ENCODE measurements at places on chromosomes 1 and 21.
A peak's percentile ranks its signal among the peaks of the same experiment; 100 is the strongest.

DNA sequence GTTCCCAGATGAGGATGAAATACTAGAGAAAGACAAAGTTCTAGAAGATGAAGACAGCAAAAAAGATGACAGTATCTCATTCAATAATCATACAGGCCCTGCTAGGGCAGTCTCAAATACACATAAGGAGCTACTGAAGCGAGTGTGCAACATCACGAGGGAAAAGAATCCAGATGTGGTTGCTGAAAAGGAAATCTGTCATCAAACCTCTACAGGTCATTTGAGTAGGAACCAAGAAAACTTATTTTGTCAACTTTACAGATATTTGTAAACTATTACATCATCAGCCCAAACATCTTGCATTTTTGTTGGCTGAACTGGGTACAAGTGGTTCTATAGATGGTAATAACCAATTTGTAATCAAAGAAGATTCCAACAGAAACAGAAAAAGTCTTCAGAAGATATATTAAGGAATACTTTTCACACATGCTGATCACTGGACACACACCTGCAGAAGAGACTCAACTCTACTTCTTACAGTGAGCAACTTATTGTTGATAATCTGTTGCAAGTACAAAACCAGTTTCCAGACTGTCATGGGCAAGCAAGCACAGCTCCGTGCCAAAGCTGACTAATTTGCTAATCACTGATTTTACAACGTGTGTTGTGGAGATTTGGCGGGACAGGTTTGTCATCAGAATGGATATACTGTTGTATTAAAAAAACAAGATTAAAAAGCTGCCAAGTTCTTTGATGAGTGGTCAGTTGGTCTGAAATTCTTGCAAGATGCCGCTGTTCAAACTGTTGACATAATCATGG, 42.1 kb downstream of the TRIM33 start:
- no peak for DNase-seq

DNA sequence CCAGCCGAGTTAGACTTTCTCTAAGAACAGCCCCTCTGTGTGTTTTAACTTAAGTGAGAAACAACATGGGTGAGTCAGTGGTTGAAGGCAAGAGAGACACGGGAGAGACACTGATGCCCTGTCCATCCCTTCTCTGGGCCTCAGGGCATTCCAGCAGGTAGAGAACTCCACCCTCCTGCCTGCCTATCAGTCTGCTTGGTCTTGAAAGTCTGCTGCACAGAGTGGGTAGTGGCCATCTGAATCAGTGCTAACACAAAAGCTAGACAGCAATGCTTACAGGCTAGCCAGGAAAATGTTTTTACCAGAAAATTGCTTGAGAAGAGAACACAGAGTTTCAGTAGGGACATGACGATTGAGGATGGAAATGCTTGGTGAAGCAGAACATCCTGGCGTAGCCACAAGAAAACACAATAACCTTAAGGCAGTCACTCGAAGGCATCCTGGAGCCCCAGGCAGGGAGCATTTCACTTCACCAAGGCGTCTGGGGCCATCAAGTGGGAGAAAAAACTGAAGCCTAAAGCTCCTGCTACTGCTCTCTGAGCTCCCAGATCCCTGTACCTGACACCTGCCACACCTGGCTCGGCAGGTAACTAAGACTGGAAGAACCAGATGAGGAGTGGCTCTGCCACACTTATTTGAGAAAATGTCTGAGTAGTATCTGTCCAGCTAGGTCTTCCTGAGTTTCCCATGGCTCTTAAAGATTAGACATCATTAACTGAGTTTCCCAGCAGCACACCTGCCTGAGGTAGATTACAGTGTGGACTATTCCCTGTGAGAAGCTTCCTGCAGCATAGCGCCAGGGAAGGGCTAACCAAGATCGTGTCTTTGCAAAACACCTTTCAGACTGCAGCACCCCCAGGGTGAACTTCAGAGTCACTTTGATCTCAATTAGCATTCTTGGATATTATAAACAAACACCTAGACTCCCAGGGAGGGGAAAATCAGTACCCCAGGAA, 18.1 kb upstream of the LBR start:
- DNase-seq, result no peak

- no peak for DNase-seq
Measured at GRCh38 chr1:23561076-23561812, 1.9 kb upstream of the ID3 start.

- no peak for DNase-seq
Measured at GRCh38 chr1:182888736-182889531, 49.8 kb downstream of the DHX9 start.

DNA sequence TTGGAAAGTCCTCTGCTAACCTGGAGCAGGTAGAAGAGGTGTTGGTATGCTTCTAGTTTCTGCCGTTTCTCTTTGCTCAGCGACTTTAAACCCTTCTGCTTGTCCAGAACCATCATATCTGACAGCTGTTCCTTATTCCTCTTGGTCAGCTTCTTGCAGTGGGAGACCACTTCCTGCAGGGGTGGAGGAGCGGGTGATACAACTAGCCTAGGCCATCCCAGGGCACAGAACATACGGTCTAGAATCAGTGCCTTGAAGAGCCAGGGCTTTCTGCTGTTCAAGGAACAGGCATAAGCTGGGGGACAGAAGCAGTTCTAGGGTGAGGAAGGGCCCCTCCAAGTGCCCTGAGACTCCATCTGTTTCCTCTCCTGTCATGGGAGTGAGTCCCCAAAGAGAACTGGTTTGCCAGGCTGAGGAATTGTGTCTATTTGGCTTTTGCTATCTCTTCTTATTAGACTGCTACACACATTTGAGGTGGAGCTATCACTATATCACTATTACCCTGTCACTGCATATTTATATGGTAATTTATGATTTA, 32.5 kb downstream of the IQGAP3 start:
- DNase-seq, result peak; percentile 63

DNA sequence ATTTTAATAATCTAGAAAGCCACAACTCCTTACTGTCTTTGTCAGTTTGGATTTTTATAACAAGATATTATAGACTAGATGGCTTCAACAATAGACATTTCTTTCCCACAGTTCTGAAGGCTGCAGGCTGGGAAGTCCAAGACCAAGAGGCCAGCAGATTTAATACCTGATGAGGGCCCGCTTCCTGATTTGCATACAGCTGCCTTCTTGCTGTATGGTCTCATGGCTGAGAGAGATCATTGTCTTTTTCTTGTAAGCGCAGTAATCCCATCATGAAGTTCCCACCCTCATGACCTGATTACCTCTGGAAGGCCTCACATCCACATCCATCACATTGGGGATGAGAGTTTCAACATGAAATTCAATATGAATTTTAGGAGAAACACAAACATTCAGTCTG, 9.8 kb downstream of the RPS6KC1 start:
- DNase-seq, result no peak

- no peak for DNase-seq
Measured at GRCh38 chr21:31830701-31831100, 42.1 kb upstream of the HUNK start.

GRCh38 chr1:43307458-43308158, 6.8 kb downstream of the TIE1 start:
- no peak for DNase-seq

DNA sequence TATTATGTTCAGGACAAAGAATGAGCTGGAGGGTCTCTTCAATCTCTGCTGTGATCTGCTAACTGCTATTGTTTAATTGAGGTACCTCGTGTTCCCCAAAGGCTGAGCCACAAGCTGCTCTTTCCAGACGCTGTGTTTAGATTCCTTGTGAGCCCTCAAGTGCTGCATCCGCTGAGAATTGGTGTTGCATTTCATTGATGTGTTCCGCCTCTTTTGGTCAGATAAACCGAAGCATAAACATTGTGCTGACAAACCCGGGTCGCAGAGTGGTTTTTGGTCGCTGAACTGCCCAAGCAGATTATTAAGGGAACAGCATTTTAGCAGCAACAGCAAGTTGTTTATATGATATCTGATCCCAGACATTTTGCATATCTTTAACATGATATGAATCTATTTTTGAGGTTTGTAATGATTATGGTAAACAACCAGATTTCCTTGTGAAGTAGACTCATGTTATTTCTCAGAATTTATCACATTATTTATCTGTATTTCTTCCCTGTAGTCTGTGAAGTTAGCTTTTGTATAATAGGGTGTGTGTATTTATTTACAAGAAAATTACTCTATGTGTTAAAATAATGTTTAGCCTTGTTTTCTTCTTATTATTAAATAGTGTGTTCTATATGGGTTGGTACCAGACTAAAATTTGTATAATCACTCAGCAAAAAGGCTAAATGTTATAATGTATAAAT, 217.2 kb upstream of the C1orf105 start:
- DNase-seq, result no peak

- DNase-seq, result no peak
Measured at GRCh38 chr1:244012202-244012601, 38.9 kb upstream of the ZBTB18 start.

DNA sequence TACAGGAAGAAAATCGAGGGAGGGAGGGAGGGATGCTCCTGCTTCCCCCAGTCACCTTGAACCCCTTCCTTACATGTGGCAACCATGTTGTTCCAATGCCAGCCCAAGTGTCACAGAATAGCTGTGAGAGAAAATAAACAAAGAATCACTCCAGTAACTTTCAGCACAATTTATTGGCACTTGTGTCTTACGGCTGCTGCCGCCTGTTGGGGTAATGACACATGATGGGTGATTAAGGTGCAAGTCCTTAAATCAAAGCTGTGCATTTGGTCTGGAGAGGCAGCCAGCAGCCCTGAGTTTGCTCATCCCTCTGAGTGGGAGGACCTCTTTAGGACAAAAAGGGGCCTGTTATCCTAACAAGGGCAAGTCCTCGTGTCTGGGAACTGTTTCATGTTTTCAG, 377.7 kb downstream of the PCP4 start:
- no peak for DNase-seq

DNA sequence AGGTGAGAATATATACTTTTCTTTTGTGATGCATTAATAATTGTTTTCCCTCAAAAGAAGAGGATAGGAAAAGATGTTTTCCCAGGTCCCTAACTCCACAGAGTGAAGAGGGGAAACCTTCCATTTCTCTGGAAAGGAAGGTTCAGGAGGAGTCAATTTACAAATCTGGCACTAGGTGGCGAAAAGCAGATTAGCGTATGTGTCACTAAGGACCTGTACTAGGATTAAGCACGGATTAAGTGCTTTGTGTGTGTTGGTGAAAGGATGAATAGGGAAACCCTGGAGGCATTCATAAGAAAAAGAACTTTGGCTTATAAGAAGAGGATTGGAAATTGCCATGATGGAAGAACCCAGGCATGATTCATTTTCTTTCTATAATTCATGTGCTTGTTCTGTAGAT, 410.1 kb upstream of the PLXNA2 start:
- peak; percentile 7 for DNase-seq

- DNase-seq, result no peak
Measured at GRCh38 chr21:24223624-24224023, 1383.7 kb downstream of the MRPL39 start.

DNA sequence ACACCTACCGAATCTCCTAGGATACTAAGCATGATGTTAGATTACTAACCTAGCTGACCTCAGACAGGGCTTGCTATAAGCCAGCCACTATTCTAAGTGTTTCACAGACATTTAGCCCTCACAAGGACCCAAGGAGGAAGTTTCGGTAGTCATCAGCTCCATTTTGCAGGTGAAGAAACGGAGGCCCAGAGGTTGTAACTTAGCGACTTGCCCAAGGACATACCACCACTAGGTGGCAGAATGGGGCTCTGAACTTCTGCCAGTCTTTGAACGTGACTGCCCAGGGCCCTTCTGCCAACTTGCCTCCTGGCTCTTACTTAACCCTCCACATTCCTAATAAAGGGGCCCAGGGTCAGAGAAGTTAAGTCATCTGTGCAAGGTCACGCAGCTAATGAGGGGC, 283.5 kb downstream of the C1orf94 start:
- peak; percentile 29 for DNase-seq

DNA sequence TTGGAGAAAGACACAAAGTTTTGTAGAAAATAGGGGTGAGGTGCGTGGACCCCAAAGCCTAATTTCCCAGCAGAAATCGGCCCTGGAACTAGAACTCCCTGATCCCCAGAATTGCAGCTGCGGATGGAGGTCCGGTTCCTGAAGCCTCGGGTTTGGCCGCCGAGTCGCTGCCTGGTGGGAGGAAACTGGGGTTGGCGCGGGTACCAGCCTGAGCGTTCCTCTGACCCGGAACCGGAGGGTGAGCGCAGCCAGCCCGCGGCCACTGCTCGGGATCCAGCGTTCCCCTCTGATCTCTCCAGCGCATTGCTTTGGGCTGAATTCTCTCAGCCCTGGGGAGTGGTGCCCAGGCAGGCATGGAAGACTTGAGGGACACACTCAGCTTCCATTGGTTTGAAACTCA, 1.6 kb downstream of the ST6GALNAC5 start:
- DNase-seq, result no peak

DNA sequence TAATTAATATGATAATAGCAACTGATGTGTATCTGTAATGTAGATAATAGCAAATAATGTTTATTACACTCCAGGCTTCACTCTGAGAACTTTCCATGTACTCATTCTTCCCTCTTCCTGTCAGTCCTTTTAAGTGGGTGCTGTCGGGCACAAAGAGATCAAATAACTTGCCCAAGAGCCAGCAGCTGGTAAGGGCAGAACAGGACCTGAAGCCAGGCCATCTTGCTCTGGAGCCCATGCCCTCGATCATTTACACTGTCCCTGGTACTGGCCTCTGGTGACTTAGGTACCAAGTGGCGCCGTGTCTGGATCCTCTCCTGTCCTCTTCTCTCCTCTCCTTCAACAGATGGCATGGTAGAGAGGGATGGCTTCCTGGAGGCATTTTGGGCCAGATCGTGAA, 97.2 kb downstream of the VPS13D start:
- no peak for DNase-seq

GRCh38 chr1:228852024-228852423, 116.7 kb downstream of the RHOU start:
- no peak for DNase-seq

DNA sequence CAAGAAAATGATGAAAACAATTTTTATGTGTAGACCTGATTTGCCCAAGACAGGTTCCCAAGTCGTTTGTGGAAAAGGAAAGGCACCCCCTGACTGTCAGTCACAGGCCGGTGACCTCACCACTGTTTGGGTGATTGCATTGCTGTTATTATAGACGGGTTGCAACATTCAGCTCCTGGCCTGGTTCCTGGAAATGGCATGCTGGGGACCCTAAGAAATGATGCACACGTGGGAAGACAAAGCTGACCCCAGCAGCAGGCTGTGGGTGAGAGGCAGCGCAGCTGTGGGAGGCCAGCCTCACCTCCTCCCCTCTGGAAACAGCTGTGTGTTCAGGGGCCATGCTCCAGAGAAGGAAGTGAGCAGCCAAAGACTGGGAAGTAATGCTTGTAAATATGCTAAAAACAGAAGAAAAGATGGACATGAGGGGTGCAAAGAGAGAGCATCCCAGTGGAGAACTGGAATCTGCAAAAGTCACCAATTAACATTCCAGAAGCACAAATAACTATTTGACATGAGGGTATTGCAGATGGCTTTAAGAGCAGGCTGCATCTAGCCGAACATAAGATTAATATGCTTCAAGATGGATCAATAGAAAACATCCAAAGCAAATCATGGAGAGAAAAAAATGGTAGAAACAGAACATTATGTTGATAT, 23.4 kb upstream of the ABCG1 start:
- no peak for DNase-seq

DNA sequence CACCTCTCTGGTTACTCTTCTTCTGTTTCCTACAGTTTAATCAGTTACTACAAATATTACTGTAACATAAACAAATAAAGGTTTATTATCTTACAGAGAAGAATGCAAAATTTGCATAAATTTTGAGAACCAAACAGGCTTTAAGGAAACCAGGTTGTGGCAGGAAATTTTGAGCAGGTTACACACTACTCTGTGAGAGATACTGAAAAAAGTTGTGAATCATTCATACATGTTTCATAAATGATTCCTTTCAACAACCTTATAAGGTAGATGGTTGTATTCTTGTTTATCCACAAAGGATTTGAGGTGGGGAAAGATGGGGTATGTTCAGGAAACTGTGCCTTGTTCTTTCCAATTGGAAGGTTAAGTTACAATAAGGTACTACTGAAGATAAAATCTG, 58.6 kb downstream of the MAST2 start:
- no peak for DNase-seq

Measured in CMK (cell line).